ENCODE measurements at places on chromosomes 3 and 15.
A peak's percentile ranks its signal among the peaks of the same experiment; 100 is the strongest.

DNA sequence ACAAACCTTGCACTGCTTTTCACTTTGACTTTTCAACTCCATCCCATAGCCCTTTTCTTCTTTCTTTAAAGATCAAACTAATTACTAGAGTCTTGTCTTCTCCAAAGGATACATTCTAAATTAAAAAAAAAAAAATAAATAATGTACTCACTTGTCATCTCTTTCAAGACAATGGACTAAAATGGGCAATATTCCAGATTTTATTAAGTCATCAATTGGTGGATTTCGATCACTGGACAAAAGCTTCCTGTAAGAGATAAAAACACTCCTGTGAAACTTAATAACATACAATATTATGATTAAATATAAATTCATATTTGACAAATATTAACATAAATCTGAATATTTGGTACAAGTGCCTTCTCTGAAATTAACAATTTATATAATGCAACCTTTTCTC lies 34.1 kb downstream of the KPNA4 start:
- DNase-seq: no peak

DNA sequence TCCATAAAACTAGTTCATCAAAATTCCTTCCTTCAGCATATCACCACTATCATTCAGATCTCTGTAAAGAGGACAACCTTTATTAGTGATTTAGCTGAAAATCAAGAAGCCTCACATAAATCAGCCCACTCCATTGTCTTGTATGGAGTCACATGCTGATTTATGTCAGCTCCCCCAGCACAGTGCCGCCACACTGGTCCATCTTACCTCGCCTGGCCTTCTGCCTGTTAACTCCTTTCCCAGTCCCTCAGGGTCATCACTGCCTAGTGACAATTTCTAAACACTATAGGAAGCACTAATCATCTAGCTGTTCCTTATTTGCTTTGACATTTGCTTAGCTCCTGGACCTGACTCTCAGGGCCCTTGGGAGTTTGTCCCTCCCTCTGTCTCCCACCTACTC lies 75.4 kb downstream of the PLCL2 start:
- no peak for DNase-seq

DNA sequence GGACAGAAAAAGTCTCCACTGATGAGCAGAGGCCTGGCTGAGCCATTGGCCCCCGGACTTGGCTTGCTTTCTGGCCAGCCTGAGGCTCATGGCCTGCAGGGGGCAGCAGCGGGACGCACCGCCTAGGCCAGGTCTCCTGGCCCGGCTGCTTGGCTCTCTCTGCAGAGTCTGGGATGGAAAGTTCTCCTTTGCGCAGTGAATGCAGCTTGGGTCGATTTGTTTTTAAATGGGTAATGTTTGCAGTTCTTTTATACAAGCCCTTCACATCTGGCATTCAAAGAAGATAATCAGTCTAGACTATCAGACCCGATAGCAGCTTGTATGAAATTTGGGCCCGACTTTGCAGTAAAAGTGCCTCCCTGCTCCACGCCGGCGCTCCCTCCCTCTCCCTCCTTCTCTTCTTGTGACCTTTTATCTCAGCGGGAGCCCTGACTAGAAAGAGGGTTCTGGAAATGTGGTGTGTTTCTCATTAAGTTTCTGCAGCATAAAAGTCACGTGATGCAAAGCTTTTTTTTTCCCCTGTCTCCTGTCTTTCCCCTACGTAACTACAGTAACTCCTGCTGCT lies 59.9 kb downstream of the ZNF621 start:
- peak; percentile 22 for DNase-seq

DNA sequence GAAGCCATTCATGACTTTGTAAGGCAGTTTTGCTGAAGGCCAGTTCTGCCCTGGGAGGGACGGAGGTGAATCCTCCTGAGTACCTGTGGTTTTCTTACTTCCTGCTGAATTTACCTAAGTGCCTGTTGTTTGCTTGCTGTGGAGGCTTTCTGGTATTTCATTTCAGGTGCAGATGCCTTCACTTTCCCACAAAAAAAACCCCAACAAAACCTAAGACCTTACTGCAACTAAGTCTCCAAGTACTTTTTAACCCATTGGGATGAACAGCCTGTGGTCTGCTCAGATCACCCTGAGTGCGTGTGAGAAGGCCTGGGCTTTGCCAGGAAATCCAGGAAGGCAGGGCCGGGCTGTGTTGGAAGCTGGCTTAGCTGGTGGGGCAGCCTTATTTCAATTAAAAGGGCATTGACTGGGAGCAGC lies 65.3 kb downstream of the IGF1R start:
- DNase-seq: no peak

GRCh38 chr15:25481208-25481859 lies 42.5 kb upstream of the UBE3A start:
- no peak for DNase-seq

GRCh38 chr3:143975554-143976152 lies 4.0 kb downstream of the DIPK2A start:
- no peak for DNase-seq

DNA sequence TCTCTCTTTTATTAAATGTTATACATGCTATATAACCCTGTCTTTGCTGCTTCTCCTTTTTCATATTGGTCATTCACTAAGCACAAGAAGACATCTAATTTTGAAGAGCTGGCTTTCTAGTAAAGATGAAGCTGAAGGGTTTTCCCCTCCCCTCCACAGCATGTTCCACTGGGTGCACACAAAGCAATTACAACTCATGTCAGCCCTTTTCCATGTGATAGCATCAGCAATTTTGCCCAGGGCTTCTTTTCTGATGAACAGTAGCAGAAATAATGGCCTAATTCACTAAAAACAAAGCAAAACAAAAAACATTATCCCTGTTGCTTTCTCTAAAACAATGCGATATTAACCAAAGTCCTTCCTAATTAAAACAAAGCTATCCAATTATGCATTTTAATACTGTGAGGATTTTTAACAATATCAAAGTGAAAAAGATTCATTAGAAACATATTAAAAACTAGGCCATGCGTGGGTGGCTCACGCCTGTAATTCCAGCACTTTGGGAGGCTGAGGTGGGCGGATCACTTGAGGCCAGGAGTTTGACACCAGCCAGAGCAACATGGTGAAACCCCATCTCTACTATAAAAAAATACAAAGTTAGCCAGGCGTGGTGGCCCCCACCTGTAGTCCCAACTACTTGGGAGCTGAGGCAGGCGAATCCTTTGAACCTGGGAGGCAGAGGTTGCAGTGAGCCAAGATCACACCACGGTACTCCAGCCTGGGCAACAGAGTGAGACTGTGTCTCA lies 12.2 kb upstream of the PIK3R4 start:
- DNase-seq: no peak

GRCh38 chr15:60835974-60836373 lies 357.0 kb upstream of the ICE2 start:
- no peak for DNase-seq

GRCh38 chr15:63891079-63891767 lies 57.5 kb upstream of the HERC1 start:
- peak; percentile 71 for DNase-seq

DNA sequence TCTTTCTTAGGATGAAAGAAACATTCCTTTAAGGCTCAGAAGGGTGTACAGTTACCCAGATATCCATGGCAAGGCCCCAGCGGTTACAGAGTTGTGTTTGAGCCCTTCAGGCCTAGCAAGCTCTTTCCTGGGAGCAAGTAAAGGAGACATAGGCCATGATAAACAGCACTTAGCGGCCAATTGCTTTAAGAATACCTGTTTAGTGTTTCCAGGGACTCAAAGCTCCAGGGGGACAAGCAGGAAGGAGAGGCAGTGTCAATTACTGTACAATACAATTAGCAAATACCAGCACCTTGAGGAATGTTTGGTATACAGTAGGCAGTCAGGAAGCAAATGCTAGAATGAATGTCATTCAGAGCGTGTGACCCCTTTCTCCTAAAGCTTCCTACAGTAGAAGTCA lies 176.3 kb upstream of the ICE2 start:
- no peak for DNase-seq

DNA sequence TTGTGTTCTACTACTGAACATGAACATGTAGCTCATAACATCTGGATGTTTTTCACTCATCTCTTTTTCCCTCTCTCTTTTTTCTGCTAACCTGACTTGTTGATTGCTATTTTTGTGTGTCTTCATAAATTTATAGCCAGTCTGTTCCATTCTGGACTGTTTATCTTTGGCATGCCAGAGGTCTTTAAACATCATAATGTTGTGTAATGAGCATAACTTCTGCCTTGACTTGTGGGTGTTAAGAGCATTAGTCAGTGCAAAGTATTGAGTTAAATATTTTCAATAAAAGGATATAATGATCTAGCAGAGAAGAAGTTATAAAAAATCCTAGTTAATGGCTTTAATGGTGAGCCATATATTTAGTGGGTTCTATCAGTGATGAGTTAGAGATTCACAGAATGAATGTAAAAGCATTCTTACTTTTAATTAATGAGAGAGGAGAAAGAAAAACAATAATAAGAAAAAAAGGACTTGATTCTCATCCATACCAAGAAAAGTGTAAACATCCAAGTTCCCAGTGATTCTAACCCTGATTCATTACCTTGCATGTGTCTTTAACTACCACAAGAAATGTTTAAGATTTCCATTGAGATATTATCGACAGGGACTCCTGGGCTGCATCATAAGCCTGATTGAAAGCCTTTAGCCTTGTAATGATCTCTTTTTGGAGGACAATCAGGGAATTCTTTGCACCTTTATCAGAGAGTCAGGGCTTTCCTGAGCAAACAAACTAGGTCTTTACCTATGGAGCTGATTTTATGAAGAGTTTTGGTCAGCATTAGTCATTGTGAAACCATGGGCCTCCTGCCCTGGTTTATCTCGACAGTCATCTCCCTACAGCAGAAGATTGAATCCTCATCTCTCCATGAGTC lies 22.9 kb downstream of the MITF start:
- DNase-seq: no peak

- no peak for DNase-seq
Measured at GRCh38 chr15:97623091-97623661, 337.3 kb upstream of the ARRDC4 start.

- DNase-seq: no peak
Measured at GRCh38 chr3:188205992-188206416, 52.0 kb downstream of the LPP start.

- DNase-seq: no peak
Measured at GRCh38 chr3:78165876-78166275, 1126.0 kb downstream of the ROBO2 start.

GRCh38 chr3:179730506-179730905 lies 77.7 kb downstream of the USP13 start:
- DNase-seq: no peak

DNA sequence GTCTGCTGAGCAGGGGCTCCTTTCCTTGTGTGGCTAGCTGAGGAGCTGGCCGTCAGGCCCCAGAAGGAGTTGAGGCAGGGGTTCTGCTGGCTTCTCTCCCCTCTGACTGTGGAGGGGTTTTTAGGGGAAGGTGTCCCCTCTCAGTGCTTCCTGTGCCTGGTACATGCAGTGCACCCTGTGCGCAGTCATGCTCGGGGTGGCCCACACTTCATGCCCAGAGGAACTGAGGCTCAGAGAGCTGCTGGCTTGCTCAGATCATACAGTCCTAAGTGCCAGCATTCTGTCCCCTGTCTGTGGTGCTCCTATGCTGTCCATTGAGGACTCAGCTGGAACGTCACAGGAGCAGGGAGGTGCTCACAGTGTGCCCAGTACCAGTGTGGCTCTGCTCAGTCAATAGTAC lies 67.9 kb upstream of the PLXNA1 start:
- DNase-seq: no peak

- no peak for DNase-seq
Measured at GRCh38 chr3:70737666-70738290, 425.3 kb upstream of the MDFIC2 start.

GRCh38 chr3:27878014-27878383 lies 155.9 kb upstream of the EOMES start:
- no peak for DNase-seq

- no peak for DNase-seq
Measured at GRCh38 chr3:64300790-64301423, 75.6 kb upstream of the PRICKLE2 start.

DNA sequence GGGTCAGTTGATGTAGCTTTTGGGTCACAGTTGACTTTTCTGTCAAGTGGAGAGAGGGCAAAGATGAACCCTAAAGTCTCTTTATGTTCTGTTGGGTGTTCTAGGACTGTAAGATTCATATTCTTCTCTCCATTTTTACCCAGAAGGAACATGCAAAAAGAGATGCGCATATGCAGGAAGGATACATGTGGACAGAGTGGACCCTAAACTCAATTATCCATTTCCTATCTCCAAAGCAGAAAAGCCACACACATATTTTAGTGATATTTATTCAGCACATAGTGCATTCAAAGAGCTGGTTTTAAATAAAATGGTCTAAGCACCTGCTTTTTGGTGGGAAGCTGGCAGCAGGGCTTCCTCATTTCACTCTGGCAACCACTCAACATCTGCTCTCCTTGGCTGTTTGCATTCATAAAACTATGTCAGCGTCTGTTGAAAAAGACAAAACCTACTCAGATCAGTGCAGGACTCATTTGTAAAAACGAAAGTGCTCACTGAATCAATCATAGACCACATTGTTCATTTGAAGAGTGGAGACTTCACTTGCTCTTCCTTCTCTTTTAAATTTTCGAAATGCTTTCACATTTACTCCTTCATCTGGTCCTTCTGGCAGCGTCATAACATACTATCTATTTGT lies 96.6 kb downstream of the SEMA6D start:
- DNase-seq: no peak

- no peak for DNase-seq
Measured at GRCh38 chr3:161796780-161797179, 300.2 kb downstream of the OTOL1 start.

DNA sequence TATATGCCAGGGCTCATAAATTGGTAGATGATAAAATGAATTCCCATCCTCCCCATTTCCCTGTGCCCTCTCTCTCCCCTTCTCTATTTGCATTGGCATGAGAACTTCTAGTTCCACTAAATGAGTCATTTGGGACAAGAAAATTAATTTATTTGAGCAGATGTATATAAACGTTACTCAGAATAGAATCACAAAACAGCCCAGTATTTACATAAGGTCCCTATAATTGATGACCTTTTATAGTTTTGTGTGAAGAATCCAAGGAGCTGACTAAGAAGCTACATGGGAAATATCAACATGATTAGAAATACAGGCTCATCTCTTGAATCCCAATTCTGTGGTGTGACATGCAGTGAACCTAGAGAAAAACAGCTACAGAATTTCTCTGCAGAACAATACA lies 617.7 kb upstream of the NR2F2 start:
- DNase-seq: no peak

DNA sequence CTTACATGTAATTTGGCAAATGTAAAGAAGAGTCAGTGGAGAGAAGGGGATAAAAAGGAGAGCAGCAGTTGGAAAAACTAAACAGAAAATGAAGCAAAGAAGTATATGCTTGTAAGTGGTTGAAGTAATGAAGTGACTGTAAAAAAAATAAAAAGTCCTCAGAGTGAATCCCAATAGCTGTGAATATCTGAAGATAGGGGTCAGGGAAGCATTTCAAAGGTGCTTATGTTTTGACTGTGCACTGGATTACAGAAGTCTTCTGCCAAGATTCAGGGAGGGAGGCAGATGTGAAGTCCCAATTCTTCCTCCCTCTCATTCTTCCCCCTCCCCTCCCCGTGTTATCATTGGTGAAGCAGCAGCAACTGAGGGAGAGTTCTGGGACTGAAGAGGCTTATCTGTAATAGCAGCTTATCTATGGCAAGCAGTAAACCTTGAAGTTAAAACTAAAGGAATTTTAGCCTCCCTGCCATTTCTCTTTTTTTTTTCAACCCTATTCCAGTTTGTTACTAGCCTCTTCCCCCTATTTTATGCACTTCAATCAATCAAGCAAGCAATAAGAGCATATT lies 597.9 kb downstream of the IGSF11 start:
- no peak for DNase-seq
